ENCODE measurements at places on chromosomes 2 and 18. TPM values are rescaled to one million over a fixed set of nuclear protein-coding genes. Genes with fewer than 3 reads are reported as not detected.

DNA sequence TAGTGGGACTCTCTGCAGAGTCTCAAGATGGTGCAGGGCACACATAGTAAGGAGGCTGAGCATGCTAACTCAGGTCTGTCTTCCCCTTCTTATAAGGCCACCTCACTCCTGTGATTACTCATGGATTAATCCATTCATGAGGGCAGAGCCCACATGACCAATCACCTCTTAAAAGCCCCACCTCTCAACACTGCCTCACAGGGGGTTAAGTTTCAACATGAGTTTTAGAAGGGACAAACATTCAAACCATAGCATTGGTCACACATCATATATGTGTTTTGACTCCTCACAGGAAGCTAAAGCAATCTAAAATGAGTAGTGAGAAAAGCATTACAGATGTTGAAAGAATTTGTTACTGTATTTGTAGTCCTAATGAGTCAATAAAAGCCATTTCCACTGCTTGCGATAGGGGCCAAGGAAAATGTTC, 57.5 kb downstream of the DTNA start:
- DNase-seq, result no peak

GRCh38 chr18:62939433-62939832, 224.1 kb downstream of the PHLPP1 start:
- peak; percentile 10 for DNase-seq

DNA sequence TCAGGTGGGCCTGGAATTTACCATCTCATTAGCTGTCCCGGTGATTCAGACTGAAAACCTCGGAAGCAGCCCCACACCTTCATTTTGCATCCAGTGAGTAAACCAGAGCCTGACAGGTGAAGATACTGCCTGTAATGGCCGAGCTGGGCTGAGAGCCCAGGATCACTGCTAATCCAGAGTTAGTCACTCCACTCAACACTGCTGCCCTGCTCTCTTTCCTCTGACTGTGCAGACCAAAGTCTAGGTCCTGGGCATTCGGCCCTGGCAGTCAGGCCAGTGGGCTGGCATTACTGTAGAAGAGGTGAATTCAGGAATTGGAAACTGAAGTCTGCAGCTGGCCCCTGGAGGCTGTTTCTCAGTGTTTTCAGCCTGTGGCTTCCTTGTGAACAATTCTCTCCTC, 44.3 kb downstream of the TMEM17 start:
- DNase-seq, result no peak

- DNase-seq, result no peak
These were observed 24.7 kb downstream of the GULP1 start for GRCh38 chr2:188316342-188316741.

- no peak for DNase-seq
These were observed 118.6 kb downstream of the MBP start for GRCh38 chr18:77013811-77014521.

GRCh38 chr2:97911922-97912575, 83.7 kb downstream of the TMEM131 start:
- no peak for DNase-seq

- DNase-seq, result peak; percentile 26
These were observed at the start of gene PARD3B for GRCh38 chr2:204544961-204545860. PARD3B (plus strand) TSS chr2:204545475; CDS start chr2:204546000, 525 bp downstream.

DNA sequence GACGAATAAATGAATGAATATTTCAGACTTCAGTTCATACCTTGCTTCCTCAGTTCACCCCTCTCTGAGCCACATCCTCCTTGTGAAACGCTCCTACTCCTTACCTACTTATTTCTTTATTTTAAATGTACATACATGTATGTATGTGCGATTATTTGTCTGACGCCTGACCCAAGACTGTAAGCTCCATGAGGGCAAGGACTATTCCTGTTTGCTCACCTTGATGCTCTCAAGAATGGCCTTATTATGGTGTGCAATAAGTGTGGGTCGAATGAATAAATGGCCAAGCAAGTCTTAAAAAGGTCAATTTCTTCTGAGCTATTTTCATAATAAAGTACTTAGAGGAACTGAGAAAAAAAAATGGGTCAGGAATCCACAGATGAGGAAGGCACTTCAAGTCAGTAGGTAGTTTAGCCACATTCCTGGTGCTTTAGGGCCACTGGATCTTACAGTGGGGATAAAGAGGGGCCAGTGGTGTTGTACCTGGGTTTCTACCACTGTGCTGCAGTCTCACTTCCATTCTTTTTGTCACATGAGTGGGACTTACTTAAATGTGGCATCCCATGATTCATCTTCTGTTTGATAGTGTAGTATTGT, 74.7 kb downstream of the SDC1 start:
- DNase-seq, result no peak

- DNase-seq, result no peak
These were observed 402.3 kb downstream of the ERBB4 start for GRCh38 chr2:212136216-212136795.

- DNase-seq, result no peak
These were observed 37.0 kb downstream of the TFCP2L1 start for GRCh38 chr2:121247971-121248370.

DNA sequence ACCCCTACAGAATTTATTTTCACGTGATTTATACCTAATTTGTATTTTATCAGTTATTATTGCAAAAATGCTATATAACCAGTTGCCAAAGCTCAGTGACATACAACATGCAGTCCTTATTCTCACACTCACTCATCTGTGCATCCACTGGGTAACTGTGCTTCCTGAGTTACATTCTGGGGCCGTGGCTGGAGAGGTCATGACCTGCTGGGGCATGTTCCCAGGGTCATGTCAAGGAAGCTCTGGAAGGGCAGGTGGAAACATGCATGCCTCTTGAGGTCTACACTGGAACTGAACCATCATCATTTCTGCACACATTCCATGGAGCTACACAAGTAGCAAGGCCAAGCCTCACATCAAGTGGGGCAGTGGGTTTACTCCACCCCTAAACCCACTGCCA, 715.5 kb downstream of the CNTNAP5 start:
- no peak for DNase-seq

DNA sequence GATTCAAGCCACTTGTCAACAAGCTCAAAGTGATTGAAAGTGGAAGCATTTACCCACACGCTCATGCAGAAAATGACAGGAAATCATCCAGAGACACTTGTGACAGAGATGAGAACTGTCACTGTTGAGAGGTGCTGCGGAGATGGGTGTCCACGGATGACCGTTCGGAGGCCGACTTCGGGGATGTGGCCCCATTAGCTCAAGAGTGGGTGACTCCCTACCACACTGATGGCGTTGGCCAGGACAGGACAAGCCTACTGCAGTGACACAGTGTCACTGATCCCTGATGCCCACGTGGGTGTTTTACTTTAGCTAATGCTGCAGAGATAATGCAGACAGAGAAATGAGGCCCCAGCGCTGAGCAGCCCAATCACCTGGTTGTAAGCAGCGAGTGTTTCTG, 81.5 kb upstream of the YWHAQ start:
- DNase-seq, result no peak

DNA sequence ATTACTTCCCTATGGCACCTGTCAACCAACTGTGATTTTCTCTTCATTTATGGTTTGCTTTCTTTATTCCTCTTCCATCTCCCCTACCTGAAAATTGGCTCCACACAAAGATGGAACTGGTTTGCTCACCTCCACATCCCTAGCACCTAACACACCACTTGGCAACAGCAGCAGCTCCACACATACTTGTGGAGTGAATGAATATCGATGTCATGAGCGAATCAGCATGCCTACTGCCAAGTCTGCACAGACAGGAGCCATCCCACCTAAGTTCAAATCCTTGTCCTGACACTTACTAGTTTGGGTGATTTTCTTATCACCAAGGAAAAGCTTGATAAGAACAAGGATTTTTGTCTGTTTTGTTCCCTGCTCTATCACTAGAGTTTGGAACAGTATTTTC, 191.4 kb upstream of the TMEM200C start:
- DNase-seq, result no peak

DNA sequence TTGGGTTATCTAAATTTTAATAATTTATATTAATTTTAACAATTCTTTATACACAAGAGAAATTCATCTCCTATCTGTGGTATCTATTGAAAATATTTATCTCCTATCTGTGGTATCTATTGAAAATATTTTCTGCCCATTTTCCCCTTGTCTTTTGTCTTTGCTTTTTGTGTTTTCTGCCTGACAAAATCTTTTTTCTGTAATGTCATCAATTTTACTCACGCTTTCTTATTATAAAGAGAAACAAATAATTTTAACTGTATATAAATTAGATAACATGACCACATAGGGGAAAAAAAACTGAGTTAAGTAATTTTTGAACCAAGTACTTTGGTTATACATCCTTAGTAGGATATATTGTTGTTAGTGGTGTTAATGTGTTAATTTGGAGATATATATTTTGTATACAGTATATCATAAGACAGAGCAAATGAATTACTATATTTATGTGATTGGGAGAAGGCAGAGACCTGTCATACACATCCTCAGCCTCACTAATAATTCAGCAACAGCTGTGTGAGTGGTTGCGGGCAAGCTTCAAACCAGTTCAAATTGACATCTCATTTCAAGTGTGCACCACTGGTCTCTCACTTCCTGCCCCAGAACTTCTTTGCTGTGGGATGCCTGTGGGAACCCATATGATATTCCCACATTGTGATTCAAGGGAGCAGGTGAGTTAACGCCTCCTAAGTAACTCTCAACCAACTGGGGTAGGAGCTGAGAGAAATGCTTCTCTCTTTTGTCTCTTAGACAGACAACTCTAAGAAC, 292.4 kb downstream of the SP3 start:
- DNase-seq, result no peak

DNA sequence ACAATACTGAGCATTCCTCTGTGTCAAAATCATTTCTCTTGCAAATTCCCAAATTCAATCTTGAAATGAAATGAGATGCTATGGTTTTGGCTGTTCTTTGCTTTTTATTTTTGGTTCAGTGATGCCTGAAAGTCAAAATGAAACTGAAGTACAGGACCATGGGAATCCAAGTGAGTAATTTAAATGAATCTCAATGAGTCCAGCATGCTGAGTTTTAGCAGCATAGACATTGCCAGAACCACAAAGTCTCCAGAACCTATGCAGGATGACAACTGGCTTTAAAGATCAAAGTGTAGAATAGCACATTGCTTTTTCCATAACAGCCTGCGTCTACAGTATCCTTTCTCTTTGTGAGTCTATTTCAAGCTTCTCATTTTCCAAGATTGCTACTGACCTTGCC, 1050.7 kb upstream of the PIK3C3 start:
- DNase-seq, result no peak

DNA sequence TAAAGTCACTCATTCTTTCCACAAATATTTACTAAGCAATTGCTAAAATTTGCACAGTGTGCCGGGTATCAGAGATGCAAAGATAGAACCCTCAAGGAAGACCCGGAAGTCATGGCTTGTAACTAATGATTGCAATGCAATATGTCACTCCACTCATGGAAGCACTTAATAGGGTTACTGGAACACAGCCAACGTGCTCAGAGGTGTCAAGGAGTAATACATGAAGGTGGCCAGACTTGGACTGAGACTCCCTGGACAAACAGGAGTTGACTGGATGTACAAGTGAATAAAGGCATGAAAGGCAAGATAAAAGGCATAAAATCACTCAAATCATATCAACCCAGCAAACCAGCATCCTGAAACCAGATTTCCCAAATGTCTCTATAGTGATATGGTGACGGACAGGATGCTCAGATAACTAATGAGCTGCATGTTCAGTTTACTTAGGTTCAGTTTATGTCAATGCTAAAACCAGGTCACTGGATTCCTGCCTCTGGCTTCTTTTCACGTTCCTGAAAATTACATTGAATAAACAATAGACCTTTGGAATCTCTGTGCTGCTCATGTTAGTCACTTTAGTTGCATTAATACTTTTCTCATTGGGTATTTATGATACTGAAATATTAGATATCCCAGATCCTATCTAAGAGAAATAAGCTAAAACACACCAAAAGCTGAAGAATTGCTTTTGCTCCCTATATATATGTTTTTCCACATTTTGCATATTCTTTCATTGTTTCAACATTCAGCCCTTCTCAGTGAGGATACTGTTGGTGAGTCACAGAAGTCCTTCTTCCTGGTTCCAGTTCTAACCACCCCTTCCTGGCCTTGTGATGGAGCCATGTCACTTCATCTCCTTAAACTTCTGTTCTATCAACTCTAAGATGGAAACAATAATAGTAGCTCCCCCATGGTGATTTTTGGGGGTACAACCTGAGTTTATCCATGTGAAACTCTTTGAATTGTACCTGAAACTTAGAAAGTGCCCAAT, 688.9 kb upstream of the ID2 start:
- DNase-seq, result no peak

DNA sequence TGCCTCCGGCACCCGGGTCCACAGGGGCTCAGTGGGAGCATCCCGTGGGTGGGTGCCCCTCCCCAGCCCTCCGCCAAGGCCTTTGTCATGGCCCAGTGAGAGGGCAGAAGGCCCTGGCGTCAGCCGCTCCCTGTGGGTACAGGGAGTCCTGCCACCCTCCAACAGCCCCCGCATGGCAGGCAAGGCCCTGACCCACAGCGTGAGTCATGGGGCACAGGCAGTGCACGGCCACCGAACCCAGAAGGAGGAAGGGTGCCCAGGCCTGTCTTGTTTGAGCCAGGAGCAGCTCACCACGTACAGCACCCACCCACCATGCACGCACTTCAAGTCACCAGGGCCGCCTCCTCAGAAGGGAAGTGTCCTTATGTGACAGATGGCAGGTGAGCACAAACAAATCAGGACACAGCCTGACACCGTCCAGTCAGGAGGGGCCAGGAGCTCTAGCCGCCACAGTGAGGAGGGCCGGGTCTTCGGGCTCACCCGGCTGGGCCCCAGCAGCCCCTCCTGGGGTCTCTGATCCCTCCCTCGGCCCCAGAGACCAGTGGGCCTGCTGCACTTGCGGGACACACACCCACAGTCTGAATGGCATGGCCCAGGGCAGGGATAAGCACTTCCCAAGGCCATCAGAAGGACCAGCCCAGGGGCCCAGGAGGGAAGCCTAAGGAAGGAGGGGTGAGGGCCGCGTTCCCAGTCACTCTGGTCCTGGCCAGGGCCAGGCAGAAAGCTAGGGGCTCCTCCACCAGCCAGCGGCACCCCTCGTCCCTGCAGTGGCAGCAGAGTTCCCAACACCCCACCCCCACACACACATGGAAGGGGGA, 25.8 kb downstream of the BIN1 start:
- no peak for DNase-seq

- DNase-seq, result no peak
These were observed 42.1 kb downstream of the ARL5A start for GRCh38 chr2:151786077-151786476.

GRCh38 chr18:45291621-45292615, 323.4 kb upstream of the SLC14A2 start:
- DNase-seq, result no peak

GRCh38 chr2:112686348-112687217, 34.2 kb upstream of the NT5DC4 start:
- no peak for DNase-seq

NTSR2 gene
- total RNA-seq, result 0.10 TPM

LAMA3 gene
- 60.6 TPM for total RNA-seq

PXDN gene
- 109 TPM for total RNA-seq

L3MBTL4 gene
- 17.5 TPM for total RNA-seq

FECH gene
- 54.4 TPM for total RNA-seq

DNAJC5G gene
- not detected for total RNA-seq

IL36A gene
- total RNA-seq, result not detected

CYP1B1 gene
- 14.1 TPM for total RNA-seq

SCYGR6 gene
- 2.4 TPM for total RNA-seq

DPP10 gene
- 1.1 TPM for total RNA-seq

Data from skin of body (tissue), 3 donors.